ENCODE measurements at places on chromosomes 5 and 9. TPM values are rescaled to one million over a fixed set of nuclear protein-coding genes. Genes with fewer than 3 reads are reported as not detected.

The REEP2 gene
- 12.9 TPM for polyA plus RNA-seq

The SLC34A1 gene
- polyA plus RNA-seq = 134 TPM

The SLC34A3 gene
- 4.7 TPM for polyA plus RNA-seq

The ZFR gene
- 117 TPM for polyA plus RNA-seq

The FAM120A gene
- polyA plus RNA-seq = 85.7 TPM

DNA sequence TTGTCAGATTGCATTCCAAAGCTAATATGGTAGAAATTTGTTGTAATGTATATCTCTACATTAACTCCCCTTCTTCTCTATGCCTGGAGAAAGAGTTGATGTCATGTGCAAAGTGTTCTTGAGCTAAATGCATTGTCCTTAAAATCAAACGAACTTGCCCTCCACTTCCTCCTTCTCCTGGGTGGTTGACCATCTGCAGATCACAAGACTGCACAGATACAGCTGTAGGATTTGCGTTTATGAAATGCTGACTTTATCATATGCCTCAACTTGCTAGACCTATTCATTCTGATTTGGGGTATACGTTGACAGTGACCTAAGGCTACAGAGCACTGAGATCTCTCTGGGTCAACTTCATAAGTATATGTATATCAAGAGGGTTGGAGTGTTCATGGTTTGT, 8.3 kb downstream of the TRIM32 start:
- DNase-seq = no peak

GRCh38 chr5:180006141-180006540, 65.4 kb downstream of the RNF130 start:
- no peak for DNase-seq

DNA sequence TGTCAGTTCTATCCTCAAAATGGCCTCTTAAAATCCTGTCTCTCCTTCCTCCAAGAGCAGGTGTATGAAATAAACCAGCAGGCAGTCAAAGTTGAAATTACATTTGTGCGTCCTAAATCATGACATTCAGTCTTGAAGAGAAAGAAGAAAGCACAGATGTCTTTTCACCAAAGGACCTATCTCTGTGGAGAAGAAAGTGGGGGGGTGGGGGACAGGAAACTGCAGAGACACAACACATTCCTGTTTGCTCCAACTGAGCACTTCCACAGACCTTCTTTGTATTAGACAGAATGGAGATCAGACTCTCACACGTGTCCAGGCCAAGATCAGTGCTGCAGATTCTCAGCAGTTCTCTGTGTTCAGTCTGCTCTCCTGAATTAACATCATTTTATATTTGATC, 471.9 kb upstream of the RGMB start:
- no peak for DNase-seq

DNA sequence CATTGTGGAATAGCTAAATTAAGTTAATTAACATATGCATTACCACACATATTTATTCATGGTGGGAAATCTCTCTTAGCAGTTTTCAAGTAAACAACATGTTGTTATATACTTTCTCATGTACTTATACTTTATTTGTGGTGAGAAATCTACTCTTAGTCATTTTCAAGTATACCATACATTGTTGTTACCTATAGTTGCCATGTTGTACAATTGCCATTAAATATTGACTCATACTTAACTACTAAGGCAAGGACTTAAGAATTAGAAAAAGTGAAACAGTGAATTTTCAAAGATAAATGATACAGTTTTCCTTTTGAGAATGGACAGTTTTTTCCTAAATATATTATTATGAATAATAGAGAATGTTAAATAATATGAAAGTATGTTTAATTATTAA, 27.7 kb downstream of the UGCG start:
- no peak for DNase-seq

DNA sequence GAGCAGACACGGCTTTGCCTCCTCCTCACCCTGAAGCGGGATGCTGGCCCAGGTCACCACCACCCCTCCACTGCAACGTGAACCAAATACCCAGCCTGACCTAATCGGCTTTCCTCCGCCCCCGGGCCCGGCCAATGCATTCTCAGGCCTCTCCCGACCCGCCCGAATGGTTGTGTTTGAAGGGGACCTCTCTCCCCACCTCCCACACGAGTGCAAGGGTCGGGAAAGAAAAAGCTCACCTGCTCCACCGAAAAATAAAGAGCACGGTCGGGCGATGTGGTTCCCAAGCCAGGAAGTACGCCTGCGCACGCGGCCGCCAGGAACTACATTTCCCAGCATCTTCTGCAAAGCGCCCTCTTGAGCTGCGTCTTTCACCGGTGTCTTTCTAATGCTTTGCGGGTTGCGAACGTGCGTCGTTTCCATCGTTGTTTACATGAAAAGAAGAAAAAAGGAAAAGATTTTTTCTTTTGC, at the start of gene ZNF883:
TSS of gene ZNF883 (minus strand) at position 282 of the 471 bp plus-strand sequence.
- peak; percentile 58 for DNase-seq

- no peak for DNase-seq
Observed at GRCh38 chr9:102049586-102050246, 311.3 kb upstream of the GRIN3A start.

- no peak for DNase-seq
Observed at GRCh38 chr9:4508907-4509589, 18.8 kb downstream of the SLC1A1 start.

- DNase-seq = no peak
Observed at GRCh38 chr9:73565833-73566465, 414.3 kb downstream of the ANXA1 start.

DNA sequence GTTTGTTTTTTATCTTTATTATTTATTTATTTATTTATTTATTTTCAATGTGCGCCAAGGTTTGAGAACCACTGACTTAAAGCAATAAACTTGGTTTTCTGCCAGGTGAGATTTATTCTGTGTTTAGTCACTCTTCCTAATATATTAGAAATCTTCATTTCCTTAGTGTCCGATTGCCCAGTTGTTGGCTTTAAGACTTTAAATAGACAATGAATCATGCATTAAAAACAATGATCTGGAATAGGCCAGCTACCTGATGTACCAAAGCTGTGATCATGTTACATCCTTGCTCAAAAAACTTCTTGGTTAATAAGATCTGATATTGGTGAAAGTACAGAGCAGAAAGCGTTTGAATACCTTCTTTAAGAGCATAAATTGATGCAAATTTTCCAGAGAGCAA, 52.1 kb upstream of the ERBIN start:
- DNase-seq = no peak

GRCh38 chr5:125012727-125013451, 266.4 kb upstream of the ZNF608 start:
- no peak for DNase-seq

DNA sequence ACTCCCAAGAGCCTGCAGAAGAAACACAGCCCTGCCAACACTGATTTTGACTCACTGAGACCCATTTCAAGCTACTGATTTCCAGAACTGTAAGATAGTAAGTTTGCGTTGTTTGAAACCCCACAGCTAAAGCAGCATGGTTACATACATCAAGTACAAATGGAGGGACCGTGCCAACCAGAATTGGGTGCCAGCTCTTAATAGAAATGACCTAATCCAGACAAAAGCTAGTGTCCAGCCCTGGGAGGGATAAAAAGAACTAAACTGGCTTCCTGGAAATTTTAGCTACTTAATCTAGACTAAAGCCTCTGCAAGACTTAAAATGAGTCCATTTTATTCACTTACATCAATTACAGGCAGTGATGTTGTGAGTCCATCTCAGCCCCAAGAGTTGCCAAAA, 122.6 kb downstream of the ADAMTS12 start:
- DNase-seq = no peak

- DNase-seq = no peak
Observed at GRCh38 chr9:35856882-35857281, 13.3 kb downstream of the OR13J1 start.

DNA sequence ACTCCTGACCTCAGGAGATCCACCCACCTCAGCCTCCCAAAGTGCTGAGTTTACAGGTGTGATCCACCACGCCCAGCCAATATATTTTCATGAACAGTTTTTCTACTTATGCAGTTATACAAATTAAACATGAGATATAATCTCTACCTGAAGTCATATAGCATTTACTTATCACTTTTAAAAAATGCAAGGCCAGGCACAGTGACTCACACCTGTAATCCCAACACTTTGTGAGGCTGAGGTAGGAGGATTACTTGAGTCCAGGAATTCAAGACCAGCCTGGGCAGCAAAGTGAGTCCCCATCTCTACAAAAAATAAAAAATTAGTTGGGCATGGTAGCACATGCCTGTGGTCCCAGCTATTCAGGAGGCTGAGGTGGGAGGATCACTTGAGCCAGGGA, 164.7 kb upstream of the LHFPL2 start:
- DNase-seq = no peak

DNA sequence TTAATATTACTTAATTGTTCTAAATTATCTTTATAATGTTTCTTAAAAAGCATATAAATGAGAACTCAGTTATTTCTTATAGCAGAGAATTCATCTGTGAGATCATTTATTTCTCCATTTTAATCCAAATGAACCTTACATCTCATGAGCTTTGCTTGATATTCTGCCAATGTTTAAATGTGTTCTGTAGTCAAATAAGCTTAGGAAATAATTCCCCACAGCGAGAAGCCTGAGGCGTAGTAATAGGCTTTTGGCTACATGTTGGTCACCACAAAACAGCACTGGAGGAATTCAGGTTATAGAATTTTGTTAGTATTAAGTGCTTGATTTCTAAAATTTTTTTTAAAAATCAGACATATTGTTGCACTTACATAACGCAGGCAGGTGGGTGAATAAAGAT, 585.3 kb upstream of the RORB start:
- no peak for DNase-seq

DNA sequence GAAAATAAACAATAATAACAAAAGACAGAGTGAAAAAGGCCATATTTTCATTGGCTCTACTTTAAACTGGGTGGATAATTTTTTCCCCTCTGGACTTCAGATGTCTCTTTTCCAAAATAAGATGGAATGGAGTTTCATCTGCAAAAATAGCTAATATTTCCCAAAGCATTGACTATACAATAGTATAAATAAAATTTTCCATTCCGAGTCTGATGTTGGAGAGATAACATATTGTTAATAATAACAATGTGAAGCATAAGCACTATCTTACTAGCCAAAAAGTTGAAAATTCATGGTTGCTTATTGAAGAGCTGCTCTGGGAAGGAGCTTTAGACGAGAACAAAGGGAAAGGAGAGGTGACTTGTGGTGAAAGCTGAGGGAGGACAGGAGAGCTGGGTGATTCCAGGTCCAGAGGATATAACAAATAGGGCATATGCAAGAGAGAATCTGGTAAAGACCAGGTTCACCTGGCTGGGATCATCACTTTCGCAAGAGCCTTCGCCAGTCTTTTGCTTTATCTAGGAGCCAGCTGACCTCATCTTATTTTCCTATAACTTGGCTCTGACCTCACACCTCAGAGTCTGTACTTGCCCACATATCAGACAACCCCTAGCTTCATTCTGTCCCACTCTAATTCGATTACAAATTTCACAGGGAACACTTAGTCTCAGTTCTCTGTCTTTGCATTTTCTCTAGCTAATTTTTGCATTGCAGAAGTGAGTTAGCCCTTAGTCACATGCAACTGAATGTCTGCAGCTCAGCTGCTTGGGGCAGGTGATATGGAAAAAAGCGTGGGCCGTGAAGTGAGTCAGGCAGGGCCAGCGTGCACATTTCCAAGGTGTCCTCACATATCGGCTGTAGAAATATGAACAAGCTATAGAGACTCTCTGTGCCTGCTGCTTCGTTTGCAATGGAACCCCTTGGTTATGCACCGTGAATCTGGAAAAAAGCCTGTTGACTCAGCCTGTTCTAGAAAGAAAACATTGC, 7.6 kb upstream of the ZNF474 start:
- no peak for DNase-seq

- peak; percentile 91 for DNase-seq
Observed at GRCh38 chr9:2241836-2242741, 226.9 kb downstream of the SMARCA2 start.

GRCh38 chr5:123150089-123150488, 61.0 kb downstream of the PRDM6 start:
- no peak for DNase-seq

DNA sequence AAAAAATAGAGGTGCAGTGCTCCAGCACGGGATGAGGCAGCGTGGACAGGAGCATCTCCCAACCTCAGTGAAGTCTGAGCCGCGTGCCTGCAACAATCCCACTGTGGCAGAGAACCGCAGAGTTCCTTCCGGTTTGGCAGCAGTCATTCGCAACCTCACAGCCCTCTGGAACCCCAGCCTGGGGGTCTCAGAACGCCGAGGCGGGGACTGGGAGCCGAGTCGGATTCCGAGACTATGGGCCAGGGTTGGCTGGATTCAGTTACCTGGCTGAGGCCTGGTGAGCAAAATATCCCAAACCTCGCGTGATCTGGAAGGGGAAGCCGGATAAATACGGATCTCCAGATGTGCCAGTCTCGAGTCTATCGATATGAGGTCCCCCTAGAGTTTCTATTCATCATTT, 27.0 kb downstream of the CDKN2A start:
- DNase-seq = no peak

- DNase-seq = no peak
Observed at GRCh38 chr5:153308282-153308681, 182.2 kb upstream of the GRIA1 start.

GRCh38 chr9:130576176-130576575, 3.2 kb upstream of the FUBP3 start:
- DNase-seq = no peak

Data from right renal pelvis (tissue), 4 donors.